ENCODE measurements at places on chromosomes 2 and 18.

DNA sequence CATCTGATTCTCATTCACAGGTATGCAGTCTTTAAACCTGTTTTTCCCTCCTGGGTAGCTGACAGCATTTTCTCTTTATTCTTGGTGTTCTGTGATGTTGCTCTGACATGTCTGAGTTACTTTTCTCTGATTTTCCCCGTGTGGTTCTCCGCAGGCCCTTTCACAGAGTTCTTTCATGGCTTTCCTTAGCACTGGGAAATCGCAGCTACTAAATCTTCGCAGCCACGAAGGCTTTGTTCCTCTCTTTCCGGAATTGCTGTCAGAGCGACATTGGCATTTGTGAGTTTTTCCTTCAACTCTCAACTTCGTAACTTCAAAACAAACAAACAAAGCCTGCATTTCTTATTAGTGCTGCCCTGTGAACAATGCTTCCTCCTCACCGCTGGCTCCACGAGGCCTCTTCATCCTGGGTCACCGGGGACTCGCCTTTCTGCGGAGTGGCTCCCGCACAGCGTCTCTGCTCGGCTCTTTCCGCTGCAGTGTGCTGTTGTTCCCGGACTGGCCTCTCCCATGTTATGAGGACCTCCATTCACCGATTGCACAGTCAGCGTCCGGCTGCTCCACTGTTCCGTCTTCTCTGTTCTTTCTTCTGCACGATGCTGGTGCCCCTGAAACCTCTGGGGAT is 16.1 kb downstream of the COLEC11 start:
- no peak for DNase-seq

DNA sequence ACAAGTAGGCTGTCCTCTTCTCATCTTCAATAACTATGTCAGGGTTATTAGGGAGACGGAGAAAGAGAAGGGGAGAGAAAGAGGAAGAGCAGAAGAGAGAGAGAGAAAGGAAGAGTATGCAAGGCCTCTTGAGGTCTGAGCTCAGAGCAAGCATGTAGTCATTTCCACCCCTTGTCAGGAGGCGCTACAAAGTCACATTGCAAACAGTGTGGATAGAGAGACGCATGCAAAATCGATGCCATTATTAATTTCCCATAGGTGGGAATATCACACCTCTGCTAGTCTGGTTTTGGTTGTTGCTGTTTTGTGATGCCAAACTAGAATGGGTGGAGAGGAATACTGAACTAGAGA is 24.2 kb upstream of the SERPINE2 start:
- no peak for DNase-seq

GRCh38 chr2:240355962-240356361 is 79.5 kb upstream of the GPC1 start:
- DNase-seq = no peak

GRCh38 chr2:126317790-126318431 is 338.0 kb upstream of the GYPC start:
- DNase-seq = no peak

DNA sequence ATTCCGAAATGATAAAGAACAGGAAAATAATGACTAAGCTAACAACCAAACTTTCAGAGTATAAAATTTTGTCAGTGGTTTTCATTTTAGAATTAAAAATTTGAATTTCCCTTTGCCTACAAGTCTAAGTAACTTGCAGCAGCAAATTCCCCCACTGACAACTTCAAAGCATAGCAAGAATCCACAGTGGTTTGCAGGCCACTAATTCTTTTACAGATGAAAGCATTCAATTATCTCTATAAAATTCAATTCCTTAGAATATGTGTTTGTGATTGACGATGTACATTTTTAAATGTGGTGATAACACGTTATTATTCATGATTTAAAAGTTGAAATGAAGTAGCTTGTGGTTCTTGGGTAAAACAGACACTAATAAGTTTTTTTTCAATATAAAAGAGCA is 100.6 kb downstream of the SMAD2 start:
- DNase-seq = no peak

GRCh38 chr2:38622210-38622609 is 19.5 kb upstream of the HNRNPLL start:
- DNase-seq = no peak

GRCh38 chr18:6069539-6069938 is 174.2 kb upstream of the TMEM200C start:
- no peak for DNase-seq

GRCh38 chr2:138414014-138414413 is 87.6 kb upstream of the SPOPL start:
- no peak for DNase-seq

DNA sequence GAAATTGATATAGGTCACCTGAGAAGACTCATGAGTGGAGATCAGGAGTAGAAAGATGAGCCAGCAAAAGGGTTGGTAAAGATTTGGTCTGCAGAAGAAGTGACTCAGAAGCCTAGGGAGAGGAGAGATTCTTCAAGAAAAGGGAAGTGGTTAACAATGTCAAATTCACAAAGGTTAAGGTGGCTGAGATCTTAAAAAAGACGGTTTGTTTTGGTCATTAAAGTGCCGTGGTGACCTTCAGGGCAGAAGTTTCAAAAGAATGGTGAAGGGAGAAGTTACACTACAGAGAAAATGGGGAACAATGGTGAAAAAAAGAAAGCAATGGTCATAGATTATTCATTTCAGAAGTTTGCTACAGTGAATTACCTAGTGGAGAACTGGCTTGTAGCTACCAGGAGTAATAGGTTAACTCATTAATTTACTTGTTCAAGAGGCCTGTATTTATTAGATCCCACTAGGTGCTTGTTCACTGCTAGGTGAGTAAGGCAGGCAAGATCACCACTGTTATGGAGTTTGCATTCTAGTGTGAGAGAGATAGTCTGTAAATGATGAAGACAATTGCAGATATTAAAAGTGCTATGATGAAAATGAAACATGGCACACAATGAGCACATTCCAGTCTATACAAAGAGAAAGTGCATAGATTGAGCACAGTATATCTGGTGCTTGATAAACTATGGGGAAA is 43.0 kb downstream of the FBXO48 start:
- no peak for DNase-seq

GRCh38 chr2:14231391-14231898 is 401.1 kb upstream of the LRATD1 start:
- no peak for DNase-seq

GRCh38 chr18:3219631-3220335 is at the start of gene MYOM1:
TSS of gene MYOM1 (minus strand) at chr18:3219968. CDS start at chr18:3215223, 4,745 bp downstream.
- DNase-seq = no peak

- no peak for DNase-seq
Observed at GRCh38 chr2:197090742-197091367, 164.3 kb upstream of the PGAP1 start.

DNA sequence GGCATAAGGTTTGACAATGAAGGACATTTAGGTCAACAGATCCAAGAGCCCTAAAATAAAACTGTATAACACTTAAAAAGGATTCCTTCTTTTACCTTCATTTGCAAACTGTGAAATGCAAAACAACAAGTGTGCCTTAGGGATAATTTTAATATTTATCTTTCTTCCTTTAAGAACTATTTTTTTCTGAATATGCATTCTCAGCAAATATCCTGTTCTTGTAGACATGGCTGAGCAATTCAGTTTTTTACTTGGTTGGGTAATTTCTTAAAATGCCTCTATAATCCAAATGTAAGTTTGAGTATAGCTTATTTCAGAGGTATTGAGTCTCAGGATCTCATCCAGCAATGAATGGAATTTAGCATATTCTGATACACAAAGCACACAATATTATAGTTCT is 43.0 kb upstream of the KCNJ3 start:
- no peak for DNase-seq

DNA sequence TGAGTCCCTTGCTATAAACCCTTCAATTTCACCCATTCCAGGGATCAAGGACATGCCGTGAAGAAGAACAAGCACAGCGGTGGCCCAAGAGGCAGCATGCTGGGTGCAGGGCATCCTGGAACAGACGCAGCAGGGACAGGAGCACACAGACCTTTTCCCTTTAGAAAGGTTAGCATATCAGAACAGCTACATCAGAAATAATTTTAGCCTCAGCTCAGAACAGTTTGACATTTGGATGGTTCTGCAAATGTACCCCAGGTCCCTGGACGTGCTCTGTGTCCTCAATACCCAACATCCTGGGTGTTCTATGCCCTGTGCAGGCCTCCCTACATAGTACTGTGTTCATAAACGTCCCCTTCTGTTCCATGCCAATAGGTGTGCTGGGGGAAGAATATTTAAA is 80.4 kb downstream of the MYOM1 start:
- no peak for DNase-seq

DNA sequence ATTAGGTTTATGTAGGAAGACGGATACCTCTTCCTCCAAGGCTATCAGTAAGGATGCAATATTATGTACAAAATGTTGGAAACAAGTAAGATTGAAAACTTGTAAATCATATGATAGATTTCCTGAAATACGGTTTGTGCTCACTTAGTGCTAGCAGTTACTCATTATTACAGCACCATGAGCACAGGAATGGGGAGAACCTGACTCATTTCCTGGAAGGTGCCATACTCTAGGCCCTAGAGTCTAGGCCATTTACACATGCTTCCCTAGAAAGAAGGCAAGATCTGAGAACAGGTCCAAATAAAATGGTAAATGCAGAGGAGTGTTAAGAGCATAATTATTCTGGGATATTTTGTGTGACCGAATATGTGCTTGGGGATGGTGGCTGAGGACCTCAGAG is 467.7 kb upstream of the CELF4 start:
- no peak for DNase-seq

GRCh38 chr2:238140040-238140439 is 1.6 kb downstream of the KLHL30 start:
- no peak for DNase-seq

- DNase-seq = no peak
Observed at GRCh38 chr18:22300665-22301636, 116.8 kb downstream of the CTAGE1 start.
